Esophagus squamous epithelium (tissue), 5 donors: ENCODE measurements at places on chromosomes 7 and 10. TPM values are rescaled to one million over a fixed set of nuclear protein-coding genes. Genes with fewer than 3 reads are reported as not detected.

The NAT16 gene
- total RNA-seq, result not detected

The CALML5 gene
- 21.2 TPM for total RNA-seq

GRCh38 chr10:17730667-17731066 is 21.3 kb upstream of the TMEM236 start:
- DNase-seq, result no peak

DNA sequence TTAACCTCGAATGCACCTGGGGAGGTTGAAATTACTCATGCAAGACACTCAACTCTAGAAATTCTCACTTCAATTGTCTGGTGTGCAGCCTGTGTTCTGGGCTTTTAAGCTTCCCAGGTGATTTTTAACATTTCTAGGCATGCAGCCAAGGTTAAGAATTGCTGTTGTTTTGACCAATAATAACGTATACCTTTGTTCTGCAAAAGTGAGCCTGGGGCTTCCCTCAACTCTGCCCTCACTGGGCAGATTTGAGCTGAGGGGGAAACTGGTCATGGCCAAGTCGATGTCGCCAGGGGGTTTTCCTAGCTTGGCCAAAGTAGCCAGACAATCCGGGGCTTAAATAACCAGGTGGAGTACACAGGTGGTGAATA is 568 bp downstream of the PRSS2 start:
- DNase-seq, result no peak

DNA sequence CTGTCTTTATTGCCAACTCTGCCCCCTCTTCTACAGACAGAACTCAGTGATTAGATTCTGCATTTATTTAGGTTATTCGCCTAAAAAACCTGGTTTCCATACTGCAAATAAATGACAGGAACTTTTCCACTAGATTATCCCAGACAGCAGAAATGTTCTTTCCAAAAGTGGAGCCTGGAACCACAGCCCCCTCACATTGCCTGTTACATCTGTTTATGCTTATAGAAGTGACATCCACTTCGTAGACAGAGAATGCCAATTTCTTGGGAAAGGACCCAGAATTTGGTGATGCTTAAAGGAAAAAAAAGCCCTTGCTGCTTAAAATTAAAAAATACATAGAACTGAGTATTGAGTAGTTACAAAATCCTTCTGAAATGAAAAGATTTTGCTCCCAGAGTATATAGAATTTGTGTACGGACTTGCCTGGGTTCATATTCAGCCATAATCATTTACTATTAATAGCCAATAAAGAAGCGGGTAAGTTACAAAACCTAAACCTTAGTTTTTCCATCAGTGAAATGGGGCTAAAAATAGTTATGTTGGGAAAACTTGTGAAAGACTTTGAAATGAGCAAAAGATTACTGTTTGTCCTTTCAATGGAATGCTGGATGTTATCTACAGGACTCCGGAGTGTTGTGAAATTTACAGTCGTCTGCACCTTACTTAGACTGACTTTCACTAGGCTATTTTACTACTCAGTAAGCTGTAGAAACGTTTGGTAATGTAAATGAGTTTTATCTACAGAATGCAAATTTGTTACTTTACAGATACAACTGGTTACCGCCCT is 1.1 kb upstream of the PPP1R9A start:
- no peak for DNase-seq

DNA sequence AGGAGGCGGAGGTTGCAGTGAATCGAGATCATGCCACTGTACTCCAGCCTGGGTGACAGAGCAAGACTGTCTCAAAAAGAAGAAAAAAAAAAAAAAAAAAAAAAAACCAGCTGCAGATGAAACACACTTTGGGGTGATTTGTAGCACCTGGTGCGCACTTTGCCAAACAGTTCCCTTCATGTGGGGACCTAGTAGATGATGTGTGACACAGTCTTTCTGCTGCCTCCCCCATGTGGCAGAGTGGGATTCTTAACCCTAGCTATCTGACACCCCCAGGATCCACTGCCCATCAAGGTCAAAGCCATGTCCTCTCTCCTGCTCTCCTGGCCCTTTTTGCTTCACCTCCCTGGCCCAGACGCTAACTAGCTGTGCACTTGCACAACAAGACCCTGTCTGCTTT is 52.1 kb upstream of the PDZD8 start:
- DNase-seq, result no peak

GRCh38 chr10:69220041-69220451 is at the start of gene HKDC1:
Gene HKDC1 (plus strand): TSS chr10:69220332. CDS start chr10:69220436, 104 bp downstream.
- DNase-seq, result no peak

DNA sequence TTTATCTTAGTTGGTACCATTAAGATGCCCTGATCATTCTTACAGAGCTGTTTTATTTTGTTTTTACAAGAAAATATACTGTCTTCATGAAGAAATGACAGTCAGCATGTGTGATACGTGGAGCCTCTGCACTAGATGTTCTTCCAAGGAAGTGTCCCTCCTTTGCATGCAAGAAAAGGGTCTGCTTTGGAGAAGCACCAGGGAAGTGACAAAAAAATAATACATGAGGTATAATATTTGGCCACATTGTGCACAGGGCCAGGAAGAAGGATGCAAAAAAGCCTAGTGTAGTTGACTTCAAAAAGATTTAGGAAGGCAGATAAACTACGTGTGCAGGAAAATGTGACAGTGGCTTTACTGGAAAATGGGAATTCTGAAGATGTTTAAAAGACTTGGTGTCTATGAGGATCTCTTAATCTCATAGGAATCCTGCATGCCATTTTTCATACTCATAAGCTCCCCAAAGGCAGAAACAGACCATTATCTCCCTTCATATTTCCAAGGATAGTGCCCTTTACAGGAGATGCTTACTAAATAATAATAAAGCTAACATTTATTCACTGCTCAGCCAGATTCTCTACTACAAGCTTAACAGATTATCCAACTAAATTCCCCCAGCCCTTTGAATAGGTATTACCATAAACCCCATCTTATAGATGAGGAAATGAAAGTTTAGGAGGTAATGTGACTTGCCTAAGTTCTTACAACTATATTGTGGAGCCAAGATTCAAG is 284.2 kb downstream of the HPSE2 start:
- no peak for DNase-seq

DNA sequence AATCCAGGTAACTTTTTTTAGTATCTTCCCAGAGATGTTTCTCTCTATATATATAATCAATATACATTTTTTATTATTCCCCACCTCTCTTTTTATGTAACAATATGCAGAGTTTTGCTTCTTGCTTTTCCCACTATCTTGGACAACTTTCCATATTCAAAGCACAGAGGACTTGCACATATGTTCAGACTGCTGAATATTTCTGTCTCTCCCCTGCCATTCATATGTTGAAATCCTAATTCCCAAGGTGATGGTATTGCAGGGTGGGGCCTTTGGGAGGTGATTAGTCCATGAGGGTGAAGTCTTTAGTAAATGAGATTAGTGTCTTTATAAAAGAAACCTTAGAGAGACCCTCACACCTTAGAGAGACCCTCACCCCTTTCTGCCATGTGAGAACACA is 72.8 kb downstream of the CFTR start:
- no peak for DNase-seq

DNA sequence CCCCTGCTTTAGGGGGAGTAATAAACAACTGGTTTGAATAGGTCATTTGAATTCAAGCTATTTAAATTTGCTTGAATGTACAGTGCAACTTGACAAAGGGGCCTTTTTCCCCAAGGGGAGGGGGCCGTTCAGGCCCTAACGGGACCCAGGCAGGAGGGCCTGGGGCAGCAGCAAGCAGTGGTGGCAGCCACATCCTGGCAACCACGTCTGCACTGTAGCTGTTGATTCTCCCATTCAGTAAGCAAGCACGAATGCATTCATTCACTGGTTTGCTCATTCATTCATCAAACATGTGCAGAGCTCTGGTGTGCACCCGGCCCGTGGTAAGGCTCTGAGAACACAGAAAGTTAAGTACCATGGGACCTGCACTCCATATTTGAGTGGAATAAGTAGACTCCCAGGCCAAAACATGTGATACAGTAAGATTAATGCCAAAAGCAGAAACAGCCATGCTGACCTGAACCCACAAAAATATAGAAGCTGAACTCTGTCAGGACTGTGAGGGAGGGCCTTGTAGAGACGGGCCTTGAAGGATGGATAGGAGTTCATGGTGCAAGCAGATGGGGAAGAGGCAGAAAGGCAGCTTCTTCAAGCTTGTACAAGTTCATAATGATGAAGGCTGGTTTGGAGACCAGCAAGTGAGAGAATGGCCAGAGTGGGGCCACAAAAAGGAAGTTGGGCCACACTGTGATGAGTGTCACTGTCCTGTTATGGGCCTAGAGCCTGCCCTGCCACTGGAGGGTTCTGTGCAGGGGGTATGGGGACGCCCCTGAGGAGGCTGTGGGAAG is 29.3 kb upstream of the C10orf53 start:
- DNase-seq, result no peak

DNA sequence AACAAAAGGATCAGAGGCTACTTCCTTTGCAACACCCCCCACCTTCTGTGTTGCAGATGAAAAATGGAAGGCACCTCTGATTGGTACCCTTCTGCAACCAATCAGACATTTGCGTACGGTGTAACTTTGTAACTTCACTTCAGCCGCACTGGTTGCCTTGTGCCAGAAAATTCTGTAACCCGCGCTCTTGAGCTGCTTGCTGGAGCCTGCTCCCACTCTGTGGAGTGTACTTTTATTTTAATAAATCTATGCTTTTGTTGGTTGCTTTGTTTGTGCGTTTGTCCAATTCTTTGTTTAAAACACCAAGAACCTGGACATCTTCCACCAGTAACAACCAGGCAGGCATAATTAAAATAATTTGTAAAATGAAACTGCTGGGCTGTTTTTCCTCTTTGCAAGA is 31.5 kb upstream of the TAX1BP1 start:
- DNase-seq, result no peak
